NCI-H446 (cell line): ENCODE measurements at places on chromosomes 1 and 21.

DNA sequence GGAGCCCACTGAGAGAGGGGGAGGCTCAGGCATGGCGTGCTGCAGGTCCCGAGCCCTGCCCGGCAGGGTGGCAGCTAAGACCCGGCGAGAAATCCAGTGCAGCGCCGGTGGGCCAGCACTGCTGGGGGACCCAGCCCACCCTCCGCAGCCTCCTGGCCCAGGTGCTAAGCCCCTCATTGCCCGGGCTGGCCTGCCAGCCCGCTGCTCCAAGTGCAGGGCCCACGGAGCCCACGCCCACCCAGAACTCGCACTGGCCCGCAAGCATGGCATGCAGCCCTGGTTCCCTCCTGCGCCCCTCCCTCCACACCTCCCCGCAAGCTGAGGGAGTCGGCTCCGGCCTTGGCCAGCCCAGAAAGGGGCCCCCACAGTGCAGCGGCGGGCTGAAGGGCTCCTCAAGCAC is 61.5 kb downstream of the C21orf91 start:
- no peak for DNase-seq

DNA sequence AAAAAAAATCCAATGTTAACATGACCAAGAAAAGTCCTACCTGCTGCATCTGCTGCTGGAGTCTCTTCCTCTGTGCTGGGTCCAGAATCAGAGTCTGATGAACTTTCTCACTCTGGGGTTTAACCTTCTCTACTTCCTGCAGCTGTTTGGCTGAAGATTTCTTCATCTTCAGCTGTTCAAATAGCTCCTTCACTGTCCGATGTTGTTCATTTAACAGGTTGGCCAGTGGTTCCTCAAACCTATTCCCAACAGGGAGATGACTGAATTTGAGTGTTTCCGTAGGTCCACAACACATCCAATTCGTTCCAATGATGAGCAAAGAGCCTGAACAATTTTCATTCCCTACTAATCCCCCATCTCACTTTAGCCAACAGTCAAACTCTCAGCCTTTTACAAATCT is 79.4 kb downstream of the GON4L start:
- no peak for DNase-seq

GRCh38 chr21:36753556-36753955 is 54.6 kb downstream of the SIM2 start:
- DNase-seq: no peak

- DNase-seq: no peak
Observed at GRCh38 chr1:201911826-201912571, 23.3 kb downstream of the SHISA4 start.

DNA sequence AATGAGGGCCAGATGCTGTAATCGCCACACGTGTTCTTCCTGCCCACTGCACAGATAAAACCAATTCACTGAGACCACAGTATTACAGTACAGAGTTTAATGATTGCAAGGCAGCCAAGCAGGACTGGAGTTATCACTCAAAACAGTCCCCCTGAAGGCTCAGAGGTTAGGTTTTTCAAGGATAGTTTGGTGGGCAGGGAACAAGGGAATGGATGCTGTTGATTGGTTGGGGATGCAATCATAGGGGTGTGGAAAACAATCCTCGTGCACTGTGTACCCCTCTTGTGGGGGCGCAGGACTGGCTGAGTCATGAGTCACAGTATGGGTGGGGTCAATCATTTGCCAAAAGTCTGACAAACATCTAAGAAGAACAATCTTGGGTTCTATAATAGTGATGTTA is 12.4 kb upstream of the USP1 start:
- no peak for DNase-seq

- DNase-seq: no peak
Observed at GRCh38 chr21:45592208-45592619, 50.0 kb upstream of the SLC19A1 start.

DNA sequence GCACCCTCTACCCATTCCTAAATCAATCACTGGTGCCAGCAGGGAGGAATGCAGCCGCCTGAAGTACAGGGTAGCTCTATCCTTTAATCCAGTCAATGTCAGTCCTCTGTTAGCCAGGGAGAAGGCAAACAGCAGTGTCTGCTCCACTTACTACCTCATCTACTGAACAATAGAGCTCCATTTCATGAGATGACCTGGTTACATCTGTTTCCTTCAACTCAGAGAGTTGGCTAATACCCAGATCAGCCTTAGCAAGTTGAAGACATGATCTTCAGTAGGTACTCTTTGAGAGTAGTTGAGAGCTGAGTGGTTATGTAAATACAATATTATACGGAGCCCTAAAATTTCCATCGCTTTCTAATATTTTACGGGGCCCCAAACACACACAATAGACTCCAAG is 46.1 kb upstream of the CD34 start:
- no peak for DNase-seq

GRCh38 chr1:225230483-225230882 is 197.4 kb downstream of the LBR start:
- DNase-seq: no peak

DNA sequence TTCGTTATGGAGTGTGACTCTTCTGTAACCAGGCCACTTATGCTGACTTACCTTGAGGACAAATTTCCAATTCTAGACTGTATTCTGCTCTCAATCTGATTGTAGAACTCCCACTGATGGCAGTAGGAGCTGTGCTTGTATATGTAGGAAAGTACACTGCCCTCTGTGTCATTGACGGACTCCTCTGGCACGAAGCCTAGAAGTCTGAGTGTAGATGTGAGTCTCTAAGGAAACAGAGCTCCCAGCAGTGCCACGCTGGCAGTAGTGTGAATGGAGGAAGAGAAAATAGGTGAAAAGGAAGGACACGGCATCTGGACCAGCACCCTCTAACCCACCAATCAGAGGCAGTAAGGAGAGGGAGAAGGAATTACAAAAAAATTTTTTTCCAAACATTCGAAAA is 130.4 kb upstream of the ADGRL2 start:
- peak; percentile 88 for DNase-seq
